ENCODE measurements at places on chromosomes 11 and 22.

GRCh38 chr11:9855579-9856287 lies 191.9 kb downstream of the SWAP70 start:
- DNase-seq: no peak

- no peak for DNase-seq
Measured at GRCh38 chr11:76888989-76889388, 28.3 kb downstream of the ACER3 start.

DNA sequence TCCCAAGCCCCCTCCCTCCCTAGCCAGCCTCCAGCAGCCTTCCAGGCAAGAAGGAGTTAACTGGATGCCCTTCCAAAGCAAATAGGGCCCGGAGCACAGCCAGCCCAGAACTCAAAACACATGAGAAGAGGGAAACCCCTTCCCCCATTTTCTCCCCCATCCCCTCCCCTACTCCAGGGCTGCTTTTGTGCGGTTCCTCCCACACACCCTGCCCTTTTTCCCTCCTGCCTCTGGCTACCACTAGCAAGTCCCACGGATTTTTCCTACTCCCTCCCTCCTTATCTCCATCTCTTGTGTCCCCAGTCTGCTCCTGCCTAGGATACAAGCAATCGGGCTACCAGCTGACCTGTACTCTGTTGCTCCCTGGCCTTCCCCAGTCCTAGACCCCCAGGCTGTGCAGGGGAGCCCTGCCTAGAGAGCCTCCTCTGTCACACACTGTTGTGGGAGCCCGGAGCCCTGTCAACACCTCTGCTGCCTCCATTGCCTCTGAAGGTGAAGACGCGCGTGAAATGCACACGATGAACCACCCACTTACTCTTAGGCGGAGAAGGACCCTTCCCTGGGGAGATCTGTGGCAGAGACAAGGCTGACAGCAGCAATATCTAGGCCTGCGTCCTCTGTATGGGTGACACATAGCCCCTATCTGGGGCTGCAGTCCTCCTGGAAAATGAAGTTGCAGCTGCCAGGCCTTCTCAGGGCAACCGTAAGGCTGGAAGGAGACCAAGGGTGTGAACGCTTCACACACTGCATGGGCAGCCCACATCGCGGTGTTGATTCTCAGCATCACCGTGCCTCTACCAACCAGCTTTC lies 282.8 kb downstream of the MN1 start:
- no peak for DNase-seq

DNA sequence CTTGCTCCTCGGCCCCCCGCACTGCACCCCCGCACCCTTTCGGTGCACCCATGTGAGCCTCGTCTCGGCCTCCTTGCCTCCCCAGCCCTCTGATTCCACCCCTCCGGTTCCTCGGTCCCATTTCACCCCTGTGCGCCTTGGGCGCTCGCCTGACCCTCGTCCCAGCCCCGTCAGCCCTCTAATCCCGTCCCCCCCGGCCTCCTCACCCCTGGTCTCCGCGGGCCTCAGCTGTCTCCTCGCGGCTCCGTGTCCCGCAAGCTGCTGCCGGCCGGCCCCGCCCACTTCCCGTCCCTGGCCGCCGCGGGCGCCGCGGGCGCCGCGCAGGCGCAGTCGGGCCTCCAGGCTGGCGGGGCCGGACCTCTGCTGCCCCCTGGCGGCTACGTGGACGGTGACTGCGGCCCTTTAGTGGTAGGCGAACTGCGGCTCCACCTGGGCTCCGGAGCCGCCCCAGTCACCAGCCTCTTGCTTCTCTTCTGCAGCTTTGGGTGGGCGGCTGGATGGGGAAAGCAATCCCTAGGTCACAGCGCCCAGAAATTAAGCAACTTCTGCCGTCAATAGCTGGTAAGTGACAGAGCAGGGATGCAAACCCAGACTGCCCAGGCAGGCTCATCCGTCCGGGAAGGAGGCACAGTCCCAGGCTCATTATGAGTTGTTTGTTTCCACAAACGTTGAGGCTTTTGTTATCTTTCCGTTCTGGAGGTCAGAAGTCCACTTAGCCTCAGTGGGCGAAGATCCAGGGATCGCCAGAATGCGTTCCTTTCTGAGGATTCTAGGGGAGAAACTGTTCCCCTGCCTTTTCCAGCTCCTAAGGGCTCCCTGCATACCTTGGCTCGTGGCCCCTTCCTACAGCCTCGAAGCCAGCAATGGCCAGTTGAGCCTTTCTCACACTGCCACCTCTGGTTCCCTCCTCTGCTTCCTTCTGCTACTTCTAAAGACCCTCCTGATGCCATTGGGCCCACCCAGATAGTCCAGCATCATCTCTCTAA lies at the start of gene PPM1F:
Gene PPM1F (minus strand): TSS at position 263 of the 986 bp plus-strand sequence. CDS start 6,800 bp downstream, outside the sequence.
- peak; percentile 60 for DNase-seq

GRCh38 chr22:20011123-20011992 lies 5.3 kb downstream of the ARVCF start:
- no peak for DNase-seq

DNA sequence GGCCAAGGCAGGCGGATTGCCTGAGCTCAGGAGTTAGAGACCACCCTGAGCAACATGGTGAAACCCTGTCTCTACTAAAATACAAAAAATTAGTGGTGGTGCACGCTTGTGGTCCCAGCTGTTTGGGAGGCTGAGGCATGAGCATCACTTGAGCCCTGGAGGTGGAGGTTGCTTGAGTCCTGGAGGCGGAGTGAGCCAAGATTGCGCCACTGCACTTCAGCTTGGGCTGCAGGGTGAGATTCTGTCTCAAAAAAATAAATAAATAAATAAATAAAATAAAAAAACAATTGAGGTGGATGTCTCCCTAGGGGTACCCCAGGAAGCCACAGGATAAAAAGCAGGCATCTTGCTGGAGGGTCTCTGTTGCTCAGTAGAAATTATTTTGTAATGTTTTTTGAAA lies 14.1 kb downstream of the PTPRJ start:
- DNase-seq: no peak

GRCh38 chr11:7611411-7611810 lies 61.9 kb downstream of the CYB5R2 start:
- no peak for DNase-seq

GRCh38 chr11:23320131-23320530 lies 459.9 kb upstream of the CCDC179 start:
- DNase-seq: no peak

- peak; percentile 91 for DNase-seq
Measured at GRCh38 chr11:64688534-64688982, 34.4 kb downstream of the NRXN2 start.

DNA sequence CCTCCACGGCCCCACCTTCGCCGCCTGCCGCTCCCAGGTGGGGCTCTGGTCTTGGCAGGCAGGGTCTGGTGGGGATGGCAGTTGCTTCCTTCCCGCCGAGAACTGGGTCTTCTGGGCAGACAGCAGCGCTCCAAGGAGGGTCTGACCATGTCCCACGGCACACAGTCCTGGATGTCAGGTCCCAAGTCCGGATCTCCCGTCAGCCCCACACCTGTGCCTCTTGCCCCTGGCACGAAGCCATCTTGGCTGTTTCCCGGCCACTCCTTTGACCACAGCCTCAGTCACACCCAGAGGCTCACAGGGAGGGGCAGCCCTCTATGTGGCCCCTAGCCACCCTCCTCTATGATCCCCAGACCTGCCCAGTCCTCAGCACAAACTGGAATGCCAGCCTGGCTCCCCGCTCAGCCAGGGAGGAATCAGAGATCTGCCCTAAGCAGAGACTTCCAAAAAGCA lies 14.3 kb downstream of the MUC5B start:
- DNase-seq: no peak

DNA sequence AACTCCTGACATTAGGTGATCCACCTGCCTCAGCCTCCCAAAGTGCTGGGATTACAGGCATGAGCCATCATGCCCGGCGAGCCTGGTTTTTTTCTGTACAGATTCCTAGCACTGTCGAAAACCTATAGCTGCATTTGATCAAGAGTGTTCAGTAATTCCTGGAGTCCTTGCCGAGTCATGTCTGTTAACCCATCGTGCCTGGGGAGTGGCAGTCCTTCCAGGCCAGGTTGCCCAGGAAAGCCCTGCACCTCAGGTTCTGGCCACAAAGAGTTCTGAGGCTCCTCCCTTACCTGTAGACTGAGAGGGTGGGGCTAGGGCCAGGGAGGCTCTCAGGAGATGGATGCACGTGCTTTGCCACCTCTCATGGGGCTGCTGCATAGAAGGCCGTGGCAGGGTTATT lies 17.0 kb downstream of the YDJC start:
- no peak for DNase-seq

DNA sequence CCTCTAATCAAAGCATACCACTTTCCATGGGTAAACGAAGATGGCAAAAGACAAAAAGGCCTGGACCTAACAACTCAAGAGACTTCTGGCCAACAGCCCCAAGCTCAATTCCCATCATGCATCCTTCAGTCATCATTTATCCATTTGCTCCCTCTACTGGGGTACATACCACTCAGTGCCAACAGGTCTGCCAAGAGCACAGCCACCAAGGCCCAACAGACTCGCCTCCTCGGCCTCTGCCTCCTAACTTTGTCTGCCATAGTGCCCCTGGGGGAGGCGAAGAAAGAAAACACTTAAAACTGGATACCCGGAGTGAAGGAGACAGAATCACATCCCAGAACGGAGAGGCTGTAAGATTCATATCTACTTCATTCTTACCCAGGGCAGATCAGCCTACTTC lies 1.1 kb downstream of the HYOU1 start:
- no peak for DNase-seq

GRCh38 chr11:86805873-86806310 lies 5.5 kb downstream of the PRSS23 start:
- DNase-seq: no peak

DNA sequence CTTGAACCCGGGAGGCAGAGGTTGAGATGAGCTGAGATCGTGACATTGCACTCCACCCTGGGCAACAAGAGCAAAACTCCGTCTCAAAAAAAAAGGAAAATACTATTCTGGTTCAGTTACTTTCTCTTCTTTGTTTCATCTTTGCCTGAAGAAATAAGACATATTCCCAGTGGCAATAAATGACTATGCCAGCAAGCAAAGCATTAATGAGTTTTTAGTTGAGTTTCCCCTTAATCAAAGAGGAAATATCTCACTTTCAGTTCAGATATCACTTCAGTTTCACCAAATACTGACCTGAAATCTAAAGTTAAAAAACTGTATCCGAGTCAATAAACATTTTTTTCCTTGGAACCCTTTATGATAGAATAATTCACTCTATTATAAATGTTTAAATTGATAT lies 10.4 kb downstream of the PISD start:
- no peak for DNase-seq

- no peak for DNase-seq
Measured at GRCh38 chr11:122647736-122648275, 7.7 kb upstream of the UBASH3B start.

- DNase-seq: no peak
Measured at GRCh38 chr11:19419021-19419750, 178.4 kb upstream of the E2F8 start.

GRCh38 chr11:121864660-121865059 lies 251.4 kb downstream of the BLID start:
- no peak for DNase-seq

GRCh38 chr11:71574418-71574817 lies 8.3 kb downstream of the KRTAP5-11 start:
- DNase-seq: no peak

DNA sequence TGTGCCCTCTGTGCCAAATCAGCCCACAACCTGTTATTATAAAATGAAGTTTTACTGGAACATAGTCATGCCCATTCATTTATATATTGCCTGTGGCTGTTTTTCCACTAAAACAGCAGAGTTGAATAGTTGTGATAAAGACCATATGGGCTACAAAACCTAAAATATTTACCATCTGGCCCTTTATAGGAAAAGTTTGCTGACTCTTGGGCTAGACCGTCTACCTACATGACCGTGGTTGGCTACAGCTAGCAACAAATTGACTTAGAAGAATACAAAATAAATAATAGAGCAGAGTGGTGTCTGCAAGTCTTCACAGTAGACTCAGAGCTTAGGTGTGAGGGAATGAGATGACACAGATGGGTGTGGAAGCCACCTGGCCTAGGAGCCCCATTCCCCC lies 11.2 kb upstream of the IL18BP start:
- no peak for DNase-seq

DNA sequence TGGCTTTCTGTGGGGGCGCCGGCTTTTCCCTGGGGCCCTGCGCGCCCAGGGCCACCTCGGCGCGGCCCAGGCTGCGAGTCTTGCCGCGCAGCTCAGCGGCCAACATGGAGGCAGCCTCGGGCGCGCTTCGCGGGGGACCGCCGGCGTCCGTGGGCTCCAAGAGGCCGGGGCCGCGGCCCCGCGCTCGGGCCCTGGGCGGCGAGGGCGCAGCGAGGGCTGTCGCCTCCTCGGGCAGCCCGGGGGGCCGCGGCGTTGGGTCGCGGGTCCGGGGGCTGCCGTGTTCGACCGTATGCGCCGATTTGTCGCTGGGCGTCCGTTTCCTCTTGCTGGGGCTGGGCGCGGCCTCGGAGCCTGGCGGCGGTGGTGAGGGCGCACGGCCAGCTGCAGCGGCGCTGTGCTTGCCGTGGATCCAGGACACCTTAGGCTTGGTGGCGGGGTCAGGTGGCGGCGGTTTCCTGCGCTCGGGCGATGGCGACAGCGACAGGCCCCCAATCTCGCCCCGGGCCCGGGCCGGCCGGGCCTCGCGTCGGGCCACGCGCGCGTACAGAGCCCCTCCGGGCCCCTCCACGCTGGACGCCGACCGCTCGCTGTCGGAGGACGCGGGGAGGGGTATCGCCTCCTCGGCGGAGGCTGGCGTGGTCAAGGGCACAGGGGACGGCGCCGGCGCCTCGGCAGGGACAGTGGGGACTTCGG lies 11.9 kb downstream of the SCARF2 start:
- DNase-seq: no peak

- DNase-seq: no peak
Measured at GRCh38 chr11:113272281-113272680, 42.1 kb upstream of the TTC12 start.

DNA sequence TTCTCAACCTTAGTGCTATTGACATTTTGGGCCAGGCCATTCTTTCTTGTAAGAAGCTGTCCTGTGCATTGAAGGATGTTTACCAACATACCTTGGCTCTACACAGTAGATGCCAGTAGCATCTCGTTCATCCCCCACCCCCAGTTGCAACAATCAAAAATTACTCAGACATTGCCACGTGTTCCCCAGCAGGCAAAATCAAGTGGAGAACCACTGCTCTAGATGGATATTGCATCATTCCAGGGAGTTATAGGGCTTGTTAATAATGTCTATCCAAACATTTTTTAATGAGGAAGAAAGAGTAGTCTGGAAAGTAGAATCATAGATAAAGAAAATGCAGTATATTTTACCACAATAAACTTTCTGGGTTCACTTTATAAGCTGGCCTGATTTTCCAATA lies 64.1 kb downstream of the PRMT3 start:
- no peak for DNase-seq

GRCh38 chr11:78981153-78981552 lies 406.5 kb upstream of the NARS2 start:
- no peak for DNase-seq
